ENCODE measurements at places on chromosomes 7 and 10.

DNA sequence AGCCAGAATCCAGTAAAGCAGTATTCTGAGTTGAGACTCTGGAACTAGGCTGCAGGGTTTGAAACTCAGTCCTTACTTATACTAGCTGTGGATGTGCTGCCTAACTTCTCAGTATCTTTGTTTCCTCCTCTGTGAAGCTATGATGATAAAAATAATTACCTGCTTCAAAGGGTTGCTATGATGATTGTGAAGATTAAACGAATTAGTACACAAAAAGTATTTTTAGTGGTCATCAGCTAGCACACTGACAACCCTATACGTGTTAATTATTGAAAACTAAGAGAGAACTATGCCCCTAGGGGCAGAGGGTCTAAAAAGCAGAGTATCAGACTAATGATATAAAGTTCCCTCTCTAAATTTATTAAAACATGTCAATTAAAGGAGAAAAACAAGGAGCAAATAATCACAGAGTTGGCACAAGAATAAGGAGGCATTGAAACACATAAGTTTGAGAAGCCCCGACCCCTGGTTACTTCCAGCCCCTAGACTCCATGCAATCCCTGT, 34.4 kb upstream of the ADD3 start:
- no peak for DNase-seq

DNA sequence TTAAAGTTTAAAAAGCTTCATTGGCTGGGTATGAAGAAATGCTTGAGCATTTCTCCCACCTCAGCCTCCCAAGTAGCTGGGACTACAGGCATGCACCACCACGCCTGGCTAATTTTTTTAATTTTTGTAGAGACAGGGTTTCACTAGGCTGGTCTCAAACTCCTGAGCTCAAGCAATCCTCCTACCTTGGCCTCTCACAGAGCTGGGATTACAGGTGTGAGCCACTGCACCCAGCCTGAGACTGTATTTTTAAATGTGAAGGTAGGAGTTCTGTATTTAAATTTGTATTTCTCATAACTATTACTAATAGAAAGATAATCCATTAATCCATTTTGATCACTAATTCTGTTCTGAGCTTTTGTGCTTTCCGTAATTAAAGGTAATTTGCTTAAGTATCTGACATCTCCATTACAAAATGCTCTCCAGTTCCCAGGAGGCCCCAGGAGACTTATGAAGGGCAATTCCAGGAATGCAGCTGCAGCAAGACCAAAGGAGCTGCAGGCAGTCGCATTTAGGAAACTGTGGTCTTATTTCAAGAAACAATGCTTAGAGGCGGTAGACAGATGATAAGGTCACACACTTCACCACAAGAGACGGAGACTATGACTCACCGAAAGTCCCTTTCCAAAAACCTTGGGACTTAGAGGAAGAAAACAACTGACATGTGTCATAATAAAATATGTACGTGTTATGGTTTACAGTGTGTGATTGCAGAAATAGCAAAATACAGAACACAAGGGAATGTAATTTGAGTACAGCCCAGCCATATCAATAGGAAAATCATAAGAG, 23.3 kb downstream of the YAE1 start:
- DNase-seq: peak; percentile 77

DNA sequence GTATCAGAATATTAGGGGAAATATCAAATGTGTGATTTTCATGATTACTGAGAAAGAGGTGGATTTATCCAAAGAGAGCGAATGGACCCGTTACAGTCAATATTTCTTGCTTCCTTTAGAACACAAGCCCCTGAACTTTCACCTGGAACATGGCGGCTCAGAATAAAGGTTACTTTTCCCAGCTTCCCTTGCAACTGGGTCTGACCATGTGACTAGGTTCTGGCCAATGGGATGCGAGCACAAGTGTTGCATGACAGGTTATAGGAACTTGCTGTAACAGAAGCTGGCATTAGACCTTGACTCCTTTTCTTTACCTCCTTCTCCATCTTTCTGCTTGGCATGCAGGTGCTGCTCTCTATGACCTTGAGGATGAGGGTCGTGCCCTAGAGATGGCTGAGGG, 556.1 kb downstream of the TYW1 start:
- no peak for DNase-seq

- DNase-seq: no peak
Measured at GRCh38 chr7:23216021-23216420, 30.6 kb upstream of the GPNMB start.

DNA sequence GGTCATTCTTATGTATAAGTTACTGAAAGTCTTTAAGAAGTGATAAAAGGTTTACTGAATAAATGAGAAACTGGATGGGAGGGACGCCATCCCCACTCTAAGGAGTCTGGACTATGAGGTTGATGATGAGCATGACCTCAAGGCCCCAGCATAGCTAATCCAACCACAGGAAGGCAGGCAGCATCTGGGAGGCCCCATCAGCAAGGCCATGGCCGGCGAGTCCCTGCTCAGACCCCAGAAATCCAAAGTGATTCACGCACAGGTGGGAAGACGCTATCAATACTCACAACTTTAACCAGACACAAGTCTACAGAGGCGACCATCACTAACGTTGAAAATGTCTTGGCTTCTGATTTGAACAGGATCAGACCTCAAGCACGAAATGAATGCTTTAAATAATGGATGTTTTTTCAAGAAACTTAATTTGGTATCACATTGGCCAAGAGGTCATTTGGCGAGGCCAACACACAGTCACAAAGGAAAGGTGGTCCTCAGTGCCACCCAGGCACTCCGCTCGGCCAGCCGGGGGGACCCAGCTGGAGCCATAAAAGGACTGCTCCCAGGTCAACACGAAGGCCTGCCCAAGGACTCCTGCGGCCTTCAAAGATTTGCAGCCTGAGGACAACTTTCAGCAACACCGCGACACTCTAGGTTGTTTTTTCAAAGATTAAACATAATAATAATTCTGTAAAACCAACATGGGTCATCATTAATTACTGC, 228.5 kb downstream of the PTPRN2 start:
- DNase-seq: no peak

GRCh38 chr10:122163174-122164022, 107.7 kb upstream of the BTBD16 start:
- no peak for DNase-seq

DNA sequence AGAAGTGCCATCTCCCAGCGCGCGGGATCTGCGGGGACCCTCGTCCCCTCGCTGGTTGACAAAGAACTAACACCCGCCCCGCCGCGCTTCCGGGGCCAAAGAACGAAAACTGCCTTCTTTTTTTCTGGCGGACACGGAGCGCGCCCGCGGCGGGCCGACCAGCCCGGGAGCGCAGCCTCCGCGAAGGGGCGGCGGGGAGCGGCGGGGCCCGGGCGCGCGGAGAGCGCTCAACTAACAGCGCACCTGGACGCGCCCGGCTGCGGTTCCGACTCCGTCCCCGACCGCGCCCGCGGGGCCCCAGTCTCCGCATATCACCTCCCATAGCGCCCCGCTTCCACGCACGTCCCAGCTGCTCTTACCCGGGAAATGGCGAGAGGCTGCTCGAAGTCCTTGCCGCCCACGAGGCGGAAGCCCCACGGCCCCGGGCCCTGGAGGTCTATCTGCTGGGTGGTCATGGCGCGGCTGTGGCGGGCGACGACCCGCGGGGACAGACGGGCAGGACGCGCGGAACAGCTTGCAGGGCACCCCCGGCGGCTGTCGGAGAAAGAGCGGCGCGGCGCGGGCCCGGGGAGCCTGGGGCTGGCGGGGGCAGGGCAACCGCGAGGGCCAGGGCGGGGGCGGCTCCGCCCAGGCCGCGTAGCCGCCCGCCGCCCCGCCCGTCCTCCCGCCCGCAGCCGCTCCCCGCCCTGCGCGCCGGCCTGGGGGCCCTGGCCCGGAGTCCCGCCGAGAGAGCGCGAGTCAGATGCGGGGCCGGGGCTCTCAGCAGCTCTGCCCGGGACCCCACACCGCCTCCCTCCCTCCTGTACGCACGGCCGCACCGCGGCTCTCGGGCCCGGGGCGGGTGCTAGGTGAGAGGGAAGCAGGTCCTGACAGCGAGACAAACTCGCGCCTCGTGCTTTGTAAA, at the start of gene PDLIM1:
Gene PDLIM1 (minus strand): TSS at position 543 of the 904 bp plus-strand sequence. CDS start 88 bp downstream, at position 455.
- peak; percentile 53 for DNase-seq

GRCh38 chr7:121419201-121420148, 23.4 kb upstream of the FAM3C start:
- DNase-seq: no peak

GRCh38 chr10:60951272-60951724, 7.3 kb upstream of the RHOBTB1 start:
- DNase-seq: no peak

DNA sequence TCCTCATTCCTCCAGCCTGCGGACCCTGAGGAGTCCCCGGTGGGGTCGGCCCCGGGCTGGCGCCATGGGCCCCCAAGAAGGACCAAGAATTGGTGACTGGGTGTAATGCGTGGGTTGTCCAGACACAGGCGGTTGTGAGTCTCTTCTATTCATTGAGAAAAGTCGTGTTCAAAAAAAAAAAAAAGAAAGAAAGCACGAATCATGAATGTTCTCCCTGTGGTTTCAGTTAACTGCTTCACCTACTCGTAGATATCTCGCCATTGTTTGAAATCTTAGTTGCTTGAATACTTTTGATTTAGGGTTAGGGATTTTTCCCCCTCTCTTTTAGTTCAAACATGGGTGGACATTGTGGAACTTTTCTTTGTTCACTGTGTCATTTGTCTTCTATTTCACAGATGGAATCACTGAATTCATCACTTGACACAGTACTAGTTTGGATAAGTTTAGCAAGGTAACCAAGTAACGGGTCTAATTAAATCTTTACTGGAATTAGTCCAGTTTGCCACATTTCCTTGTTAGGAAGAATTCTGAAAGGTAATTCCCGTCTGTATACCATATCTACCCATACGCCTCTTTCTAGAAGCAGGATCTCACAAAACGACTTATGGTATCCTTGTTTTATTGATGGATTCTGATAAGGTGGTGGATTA, 775 bp downstream of the STARD3NL start:
- no peak for DNase-seq

DNA sequence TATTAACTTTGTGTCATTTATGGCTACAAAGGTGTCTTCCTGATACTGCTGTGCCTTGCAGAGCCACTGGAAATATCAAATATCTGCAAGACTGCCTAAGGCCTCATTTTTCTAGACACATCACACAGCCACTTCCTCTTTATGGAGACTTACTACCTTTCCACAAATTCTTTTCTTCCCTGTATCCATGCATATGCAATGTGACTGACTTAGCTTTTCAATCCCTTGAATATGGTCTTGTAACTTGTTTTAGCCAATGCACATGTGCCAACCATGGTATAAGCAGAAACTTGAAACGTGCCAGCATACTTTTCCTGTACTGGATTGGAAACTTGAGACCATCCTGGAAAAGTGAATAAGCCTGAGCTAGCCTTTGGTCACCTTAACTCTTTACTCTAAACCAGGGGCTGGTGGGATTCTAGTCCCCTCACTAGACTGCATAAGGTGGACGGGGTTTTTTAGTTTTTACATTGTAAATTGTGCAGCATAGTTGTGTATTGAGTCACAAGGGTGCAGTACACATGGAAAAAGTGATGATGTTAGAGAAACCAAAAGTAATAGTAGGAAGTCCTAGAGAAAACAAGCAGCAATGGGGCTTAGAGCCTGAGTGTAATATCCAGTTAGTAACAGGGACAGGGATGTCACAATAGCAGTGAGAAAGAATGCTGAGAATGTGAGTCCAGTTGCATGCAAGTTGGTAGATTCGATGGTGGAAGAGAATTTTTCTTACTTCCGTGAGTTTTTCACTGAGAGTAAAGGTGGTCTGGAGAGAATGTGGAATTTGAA, 879.5 kb downstream of the SORCS1 start:
- no peak for DNase-seq

- no peak for DNase-seq
Measured at GRCh38 chr10:48602401-48603135, 2.3 kb downstream of the ARHGAP22 start.

DNA sequence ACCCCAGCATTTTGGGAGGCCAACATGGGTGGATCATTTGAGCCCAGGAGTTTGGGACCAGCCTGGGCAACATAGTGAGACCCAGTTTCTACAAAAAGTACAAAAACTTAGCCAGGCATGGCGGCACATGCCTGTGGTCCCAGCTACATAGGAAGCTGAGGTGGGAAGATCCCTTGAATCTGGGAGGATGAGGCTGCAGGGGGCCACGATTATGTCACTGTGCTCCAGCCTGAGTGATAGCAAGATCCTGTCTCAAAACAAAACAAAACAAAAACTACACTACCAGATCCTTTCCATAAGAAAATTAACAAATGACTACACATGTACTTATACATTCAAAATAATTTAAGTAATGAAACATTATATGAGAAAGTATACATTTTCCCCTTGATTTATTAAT, 116.4 kb upstream of the KLF6 start:
- no peak for DNase-seq

DNA sequence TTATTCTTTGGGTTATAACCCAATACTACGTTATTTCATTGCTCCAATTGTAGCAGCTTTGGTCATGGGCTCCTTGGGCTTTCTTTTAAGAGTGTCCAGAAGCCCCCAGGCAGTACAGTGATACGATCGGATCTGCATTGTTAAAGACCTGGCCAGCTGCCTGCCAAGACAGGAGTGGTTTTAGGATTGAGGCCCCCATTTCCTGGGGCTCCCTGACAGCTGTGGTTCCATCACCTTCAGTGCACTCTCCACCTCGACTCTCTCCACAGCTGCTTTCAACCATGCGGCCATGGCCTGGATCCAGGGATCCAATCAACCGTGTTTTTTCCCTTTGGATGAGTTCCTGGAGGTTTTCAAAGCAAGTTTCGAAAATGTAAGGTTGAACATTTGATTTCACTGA, 123.4 kb upstream of the BTBD16 start:
- no peak for DNase-seq

DNA sequence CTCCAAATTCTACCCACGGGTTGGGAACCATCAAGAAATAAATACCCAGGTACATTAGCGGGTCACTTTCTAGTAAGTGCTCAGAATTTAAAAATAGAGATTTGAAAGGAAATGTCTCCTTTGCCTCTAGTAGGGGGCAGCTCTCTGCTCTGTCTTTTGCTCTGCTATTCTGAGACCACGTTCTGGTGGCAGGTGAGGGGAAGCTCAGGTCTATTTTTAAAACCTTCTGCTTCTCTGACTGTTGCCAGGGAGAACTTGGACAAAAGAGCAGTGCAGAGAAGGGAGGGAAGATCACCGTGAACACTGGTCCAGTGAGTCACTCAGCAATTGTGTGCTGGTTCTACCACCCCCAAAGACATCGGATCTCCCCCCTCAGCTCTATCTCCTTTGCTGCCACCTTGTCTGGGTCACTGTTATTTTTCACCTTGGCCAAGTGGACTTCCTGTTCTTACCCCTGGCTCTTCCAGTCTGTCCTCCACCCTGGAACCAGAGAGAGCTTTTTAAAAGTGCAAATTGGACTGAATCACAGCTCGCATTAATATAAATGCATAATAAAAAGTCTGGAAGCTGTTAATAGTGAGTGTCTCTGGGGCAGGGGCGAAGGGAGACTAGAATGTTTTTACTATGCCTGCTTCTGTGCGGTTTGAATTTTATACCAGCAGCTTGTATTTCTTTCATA, 72.4 kb upstream of the LOXL4 start:
- DNase-seq: no peak

DNA sequence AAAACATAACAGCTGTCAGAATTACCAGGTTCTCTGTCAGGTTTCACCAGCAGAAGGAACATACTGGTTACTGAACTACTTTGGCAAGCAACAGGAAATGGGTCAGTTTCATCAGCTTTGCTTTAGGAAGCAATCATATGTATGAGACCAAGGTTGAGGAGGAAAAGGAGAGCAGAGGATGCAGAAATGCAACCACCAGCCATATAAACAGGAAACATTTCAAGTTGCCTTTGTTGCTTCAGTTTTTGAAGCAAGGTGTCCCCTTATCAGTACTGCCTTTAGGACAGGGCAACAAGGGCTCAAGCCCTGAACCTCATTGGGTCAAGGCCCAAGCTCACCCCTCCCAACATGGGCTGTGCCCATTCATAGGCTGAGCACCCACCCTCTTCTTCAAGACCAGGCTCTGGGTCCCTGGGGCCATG, 10.2 kb downstream of the HIPK2 start:
- no peak for DNase-seq

- peak; percentile 55 for DNase-seq
Measured at GRCh38 chr7:137961200-137962177, 40.4 kb downstream of the CREB3L2 start.
